ENCODE measurements at places on chromosomes 1 and 21.

- DNase-seq: no peak
Measured at GRCh38 chr1:207646944-207647579, 2.1 kb downstream of the CR1L start.

DNA sequence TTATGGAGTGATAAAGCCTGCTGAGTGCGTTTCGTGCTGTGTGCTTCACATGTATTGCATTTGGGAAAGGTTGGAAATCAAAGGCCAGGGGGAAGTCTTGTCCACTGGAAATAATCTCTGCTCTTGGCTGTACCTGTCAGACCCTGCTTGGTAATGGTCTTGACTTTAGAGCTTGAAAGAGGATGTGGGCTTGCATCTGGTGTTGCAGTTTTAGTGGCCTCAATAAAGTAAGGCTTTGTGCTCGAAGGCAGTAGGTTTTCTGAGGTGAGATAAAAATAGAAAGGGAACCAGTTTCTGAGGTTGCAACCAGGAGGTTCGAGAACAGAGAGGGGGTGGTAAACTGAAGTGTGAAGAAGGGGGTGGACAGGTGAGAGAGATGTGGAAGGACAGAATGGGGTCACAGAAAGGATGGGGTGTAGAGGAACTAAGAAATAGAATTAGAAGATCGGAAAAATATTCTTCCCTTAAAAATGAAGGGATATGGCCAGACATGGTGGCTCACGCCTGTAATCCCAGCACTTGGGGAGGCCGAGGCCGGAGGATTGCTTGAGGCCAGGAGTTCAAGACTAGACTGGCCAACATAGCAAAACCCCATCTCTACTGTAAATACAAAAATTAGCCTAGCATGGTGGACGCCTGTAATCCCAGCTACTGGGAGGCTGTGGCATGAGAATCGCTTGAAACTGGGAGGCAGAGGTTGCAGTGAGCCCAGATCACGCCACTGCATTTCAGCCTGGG, 1.5 kb downstream of the S100PBP start:
- peak; percentile 13 for DNase-seq

DNA sequence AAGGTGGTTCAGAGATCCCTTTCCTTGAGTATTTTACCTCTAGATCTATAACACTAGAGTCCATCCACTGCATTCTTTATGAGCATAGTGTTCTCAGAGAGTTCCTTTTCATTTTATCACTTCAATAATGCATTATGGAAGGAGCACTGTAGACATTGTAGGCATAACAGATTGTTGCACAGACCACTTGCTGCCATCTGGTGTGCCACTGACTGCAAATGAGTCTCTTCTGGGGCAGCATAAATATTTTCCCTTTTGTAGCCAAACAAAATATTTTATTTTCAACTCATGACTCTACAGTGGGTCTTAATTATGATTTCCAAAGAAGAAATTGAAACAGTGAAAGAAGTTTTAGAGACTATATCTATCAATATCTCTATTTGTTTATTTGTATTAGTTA, 290.4 kb downstream of the OLFM3 start:
- no peak for DNase-seq

DNA sequence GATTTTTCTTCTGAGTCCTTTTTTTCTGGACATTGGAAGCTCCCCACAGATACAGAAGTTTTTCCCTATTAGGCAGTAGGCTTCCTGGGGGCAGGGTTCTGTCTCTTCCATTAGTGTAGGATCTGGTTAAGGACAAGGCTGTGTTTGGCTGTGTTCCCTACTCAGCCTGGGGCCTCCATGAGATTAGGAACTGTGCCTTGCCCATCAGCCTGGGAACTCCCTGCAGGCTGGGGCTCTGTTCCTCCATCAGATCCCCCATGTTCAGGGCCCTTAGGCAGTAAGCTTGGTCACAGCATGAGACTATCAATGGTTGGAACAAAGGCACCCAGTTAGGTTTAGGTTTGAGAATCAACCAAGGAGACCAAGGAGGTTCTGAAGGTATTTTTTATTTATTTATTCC, 22.7 kb downstream of the NAV1 start:
- no peak for DNase-seq

GRCh38 chr1:3599816-3600215, 11.5 kb downstream of the MEGF6 start:
- DNase-seq: no peak

GRCh38 chr21:33041981-33042380, 16.2 kb downstream of the OLIG2 start:
- DNase-seq: no peak

GRCh38 chr1:240287722-240288121, 196.0 kb downstream of the FMN2 start:
- DNase-seq: peak; percentile 19

DNA sequence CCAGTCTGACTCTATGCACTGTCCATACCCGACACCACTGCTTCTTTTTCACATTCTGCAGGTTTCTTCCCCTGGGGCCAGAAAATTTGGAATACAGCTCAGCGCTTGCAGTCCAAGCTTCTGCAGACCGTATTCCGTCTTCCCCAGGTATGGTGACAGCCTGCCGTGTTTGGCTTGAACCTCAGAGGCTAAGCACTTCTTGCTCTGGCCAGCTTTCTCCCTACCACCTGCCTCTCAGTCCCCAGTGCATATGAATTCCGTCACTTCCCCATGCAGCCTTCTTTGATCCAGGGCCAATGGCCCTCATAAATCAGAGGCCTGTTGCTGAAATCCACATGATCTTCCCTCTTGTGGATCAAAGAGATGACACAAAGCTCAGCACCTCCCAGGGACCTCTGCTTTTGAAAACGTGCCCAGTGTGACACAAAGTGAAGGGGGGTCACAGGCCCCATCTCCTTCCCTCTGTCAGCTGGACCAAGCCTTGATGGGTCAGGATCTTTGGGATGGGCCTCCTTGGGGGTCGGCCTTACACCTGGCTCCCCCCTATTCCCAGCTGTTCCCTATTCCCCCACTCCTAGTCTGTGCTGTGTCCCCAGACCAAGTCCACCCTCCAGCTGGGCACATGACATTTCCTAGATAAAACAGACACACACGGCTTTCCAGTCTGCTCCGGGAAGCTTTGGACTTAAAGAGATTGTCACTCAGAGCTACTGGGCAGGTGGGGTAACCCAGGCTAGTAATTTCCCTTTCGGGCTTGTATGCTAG, 66.6 kb downstream of the HMGB4 start:
- DNase-seq: peak; percentile 26

DNA sequence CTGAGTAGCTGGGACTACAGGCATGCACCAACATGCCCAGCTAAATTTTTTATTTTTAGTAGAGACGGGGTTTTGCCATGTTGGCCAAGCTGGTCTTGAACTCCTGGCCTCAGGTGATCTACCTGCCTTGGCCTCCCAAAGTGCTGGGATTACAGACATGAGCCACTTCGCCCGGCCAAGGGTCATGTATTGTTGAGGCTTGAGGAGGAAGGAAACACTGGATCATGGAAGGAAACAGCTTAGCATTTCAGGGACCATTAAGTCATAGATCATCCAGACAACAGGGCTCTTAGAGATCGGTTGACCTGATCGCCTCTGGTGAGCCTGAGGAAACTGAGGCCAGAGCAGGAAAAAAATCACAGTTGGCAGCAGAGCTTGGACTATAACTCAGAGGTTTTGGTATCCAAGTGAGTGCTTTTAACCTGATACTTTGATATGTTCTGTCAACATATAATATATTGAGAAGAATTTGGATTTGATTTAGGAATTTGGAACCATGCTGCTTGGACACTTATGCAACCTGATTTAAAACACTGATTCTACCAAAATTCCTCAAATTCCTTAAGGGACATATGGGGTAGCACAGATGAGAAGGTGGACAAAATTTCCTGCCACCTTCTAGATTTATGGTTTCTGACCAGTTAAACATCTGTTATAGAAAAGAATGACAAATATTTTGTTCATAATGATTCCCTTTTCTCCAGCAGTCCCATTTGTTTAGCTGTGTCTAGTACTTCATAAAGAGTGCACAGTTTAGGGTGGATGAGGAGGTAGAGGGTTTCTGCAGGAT, 13.1 kb upstream of the BMP8A start:
- DNase-seq: no peak

DNA sequence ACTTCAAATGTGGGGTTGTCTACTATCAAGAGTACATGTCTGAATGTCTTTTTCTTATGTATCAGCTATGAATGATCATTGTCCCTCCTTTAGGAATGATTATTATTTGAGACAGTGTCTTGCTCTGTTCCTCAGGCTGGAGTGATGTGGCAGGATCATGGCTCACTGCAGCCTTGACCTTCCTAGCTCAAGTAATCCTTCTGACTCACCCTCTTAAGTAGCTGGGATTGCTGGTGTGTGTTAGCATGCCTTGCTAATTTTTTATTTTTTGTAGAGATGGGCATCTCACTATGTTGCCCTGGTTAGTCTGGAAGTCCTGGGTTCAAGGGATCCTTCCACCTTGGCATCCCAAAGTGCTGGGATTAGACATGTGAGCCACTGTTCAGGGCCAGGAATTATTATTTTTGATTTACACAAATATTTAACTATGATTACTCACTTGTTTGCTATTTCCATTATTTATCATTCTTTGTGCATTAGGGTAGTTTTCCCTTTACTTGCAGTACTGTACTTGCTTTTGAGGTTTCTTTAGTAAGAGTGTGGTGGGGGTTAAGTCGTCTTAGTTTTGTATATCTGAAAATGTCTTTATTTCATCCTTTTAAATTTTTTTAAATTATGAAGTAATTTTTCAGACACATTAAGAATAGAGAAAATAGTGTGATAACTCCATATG, 12.8 kb downstream of the S100A7 start:
- peak; percentile 9 for DNase-seq

DNA sequence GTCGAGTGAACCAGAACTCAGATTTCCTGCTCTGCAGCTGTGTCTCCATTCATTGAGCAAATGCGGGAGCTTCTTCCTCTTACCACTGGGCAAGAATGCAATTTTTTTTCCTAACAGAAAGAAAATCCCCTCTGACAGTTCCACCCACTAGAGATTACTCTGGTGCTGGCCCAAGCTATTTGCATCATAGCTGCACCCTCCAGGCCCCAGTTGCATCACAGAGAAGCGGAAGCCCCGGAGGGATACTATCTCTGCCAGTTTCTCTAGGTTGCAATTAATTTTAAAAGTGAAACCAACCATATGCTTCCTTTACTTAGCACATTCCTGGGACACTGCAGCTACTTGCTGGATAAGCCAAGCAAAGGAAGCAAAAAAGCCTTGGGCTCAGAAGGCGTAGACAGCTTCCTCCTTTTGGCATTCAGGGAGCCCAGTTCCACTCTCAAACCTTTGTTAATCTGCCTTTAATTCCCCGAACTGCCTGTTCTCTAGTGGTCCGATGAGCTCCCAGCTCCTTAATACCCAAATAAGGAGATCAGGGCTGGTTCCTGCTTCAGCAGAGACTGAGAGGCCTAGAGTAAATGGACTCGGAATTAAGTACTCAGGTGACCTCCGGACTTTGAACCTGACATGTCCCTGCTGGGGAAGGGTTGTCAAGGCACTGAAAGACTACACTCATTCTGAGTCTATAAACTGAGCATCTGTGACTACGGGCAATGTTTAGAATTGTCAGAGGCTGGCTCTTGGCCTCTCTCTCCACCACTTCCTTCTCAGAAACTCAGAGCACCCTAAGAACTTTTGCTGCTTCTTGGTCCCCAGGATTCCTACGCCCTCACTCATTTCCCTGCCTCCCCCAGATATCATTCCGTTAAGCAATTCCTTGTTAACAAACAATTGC, 72.5 kb upstream of the TNFSF18 start:
- DNase-seq: peak; percentile 98

- DNase-seq: peak; percentile 59
Measured at GRCh38 chr1:44759077-44759476, 16.3 kb upstream of the RPS8 start.

DNA sequence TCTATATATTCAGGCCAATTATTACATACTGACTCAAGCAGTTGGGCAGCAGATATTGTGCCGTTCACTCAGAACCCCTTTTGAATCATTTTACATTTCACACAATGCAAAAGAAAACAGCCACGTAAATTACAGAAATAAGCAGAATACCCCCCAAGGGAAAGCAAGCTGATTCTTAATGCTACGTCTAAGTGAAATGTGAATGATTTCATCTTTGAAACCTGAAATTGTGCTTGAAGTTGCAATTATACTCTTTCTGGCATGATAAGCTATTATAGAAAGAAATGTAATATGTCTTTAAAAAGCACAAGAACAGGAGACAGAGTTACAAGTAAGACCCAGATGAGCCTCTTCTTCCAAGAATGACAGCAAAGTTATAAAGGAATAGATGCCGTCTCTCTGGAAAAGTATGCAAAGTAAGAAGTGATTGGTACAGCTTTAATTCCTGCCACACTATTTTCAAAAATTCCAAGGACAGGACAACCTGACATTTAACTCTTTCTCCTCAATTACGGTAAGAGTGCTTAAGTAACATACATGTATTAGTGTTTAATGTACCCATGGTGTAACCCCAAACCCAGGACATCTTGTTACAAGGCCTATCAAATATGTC, 891.5 kb upstream of the ADGRL2 start:
- DNase-seq: no peak

- no peak for DNase-seq
Measured at GRCh38 chr1:156741481-156741983, 644 bp upstream of the MRPL24 start.

- no peak for DNase-seq
Measured at GRCh38 chr1:93658188-93658587, 23.4 kb downstream of the BCAR3 start.

DNA sequence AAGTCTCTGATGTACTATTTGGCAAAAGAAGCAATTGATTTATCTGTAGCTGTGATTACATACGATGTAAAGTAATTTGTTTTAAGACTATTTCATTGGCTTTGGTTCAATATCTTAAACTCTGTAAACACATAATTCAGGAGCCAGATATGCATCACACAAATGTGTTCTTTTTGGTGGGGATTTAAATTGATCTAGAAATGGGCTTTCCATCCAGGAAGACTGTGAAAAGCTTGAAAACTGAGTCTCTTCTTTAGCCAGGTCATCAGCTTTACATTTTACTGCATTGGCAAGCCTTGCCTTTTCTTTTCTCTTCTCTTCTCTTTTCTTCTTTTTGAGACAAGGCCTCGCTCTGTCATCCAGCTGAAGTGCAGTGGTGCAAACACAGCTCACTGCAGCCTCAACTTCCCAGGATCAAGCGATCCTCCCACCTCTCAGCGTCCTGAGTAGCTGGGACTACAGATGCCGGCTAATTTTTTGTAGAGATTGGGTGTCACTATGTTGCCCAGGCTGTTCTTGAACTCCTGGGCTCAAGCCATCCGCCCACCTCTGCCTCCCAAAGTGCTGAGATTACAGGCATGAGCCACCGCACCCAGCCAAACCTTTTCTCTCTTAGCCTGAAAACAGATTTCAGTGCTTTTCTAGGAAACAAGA, 1.4 kb downstream of the RCAN3 start:
- no peak for DNase-seq

- peak; percentile 53 for DNase-seq
Measured at GRCh38 chr1:205066141-205066818, 18.0 kb downstream of the TMEM81 start.

DNA sequence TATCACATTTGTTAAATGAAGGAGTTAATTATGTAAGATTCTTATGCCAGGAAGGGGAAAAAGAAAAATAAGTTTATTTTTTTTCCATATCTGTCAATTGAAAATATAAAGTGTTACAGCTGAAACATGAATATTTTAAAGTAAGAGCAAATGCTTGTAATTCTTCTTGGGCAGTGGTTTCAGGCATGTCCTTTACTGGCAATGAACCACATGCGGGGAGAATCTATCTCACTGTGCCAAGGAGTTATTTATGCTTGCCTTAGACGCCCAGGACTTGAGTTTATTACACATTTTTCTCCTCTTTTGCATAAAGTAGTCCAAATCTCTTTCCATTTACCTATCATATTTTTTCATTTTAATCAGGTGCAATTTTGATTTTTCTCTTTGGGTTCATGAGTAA, 207.8 kb upstream of the NRIP1 start:
- no peak for DNase-seq

GRCh38 chr1:246297279-246298265, 209.5 kb downstream of the SMYD3 start:
- no peak for DNase-seq

Measured in DMS53 (cell line).